ENCODE measurements at places on chromosomes 1 and 21.
A peak's percentile ranks its signal among the peaks of the same experiment; 100 is the strongest.

DNA sequence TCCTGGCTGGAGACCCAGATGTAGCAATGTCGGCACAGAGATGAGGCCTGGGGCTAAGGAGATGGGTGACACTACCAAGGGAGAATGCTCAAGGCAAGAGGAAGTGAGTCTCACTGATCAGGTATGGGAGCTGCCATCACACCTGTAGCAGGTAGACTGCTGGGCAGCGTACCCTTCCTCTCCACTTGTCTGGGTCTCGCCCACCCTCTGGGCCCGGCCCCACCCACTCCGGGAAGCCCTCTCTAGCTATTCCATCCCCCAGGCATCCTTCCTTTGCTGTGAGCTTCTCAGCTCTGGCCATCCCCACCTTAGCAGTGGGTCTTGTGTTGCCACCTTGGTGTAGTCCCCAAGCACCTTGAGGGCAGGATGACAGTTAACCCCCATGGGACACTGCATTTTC lies 87.7 kb upstream of the EDN2 start:
- DNase-seq: no peak

DNA sequence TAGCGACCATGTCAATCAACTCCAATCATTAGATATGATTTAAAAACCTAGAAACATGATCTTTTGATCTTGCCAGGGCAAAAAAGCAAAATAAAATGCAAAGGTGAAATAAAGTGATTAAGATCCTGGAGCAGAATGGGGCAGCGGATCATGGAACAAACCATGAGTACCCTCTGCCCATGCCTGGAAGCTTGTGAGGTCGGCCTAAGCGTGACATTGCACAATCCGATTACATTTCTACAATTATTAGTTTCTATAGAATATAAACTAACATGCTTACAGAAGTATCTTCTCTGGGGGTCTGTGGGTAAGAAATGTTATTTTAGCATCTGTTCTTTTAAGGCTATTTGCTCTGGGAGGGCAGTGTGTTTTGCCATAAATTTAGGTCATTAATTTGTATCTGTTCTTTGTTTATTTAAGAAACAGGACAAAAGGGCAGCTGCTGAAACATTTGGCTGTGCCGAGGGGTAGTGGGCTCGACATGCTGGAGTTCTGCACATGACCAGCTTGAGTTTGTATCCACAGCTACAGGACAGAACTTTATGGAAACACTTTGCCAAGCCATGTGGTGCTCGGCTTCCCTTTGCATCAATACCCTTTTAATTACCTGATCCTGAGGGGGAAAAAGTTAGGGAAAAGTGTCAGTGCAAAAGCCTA lies 55.9 kb downstream of the ZBTB18 start:
- no peak for DNase-seq

DNA sequence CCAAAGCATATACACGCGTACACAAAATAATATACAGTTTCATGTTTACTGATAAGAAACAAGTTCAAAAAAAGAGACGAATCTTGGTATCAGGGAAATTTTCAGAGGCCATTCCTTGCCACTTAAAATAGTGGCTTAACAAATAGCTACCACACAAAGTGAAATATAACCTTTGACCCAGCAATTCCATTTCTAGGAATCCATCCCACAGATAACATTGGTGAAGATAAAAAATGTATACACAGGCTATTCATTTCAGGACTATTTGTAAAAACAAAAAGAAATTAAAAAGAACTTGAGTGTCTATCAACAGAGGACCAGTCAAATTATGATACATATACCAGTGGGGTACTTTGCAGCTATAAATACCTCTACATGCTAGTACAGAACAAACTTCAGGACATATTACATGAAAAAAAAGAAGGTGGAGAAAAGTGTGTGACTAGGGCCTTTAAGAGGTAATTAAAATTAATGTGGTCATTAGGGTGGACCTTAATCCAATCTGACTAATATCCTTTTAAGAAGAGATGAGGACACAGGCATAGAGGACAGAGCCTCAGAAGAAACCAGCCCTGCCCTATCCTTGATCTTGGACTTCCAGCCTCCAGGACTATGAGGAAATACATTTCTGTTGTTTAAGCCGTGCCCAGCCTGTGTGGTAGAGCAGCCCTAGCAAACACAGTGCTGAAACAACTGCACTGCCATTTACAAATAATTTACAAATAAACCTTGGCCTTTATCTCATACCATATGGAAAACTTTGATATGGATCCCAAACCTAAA lies 7.8 kb downstream of the UBE2G2 start:
- no peak for DNase-seq

DNA sequence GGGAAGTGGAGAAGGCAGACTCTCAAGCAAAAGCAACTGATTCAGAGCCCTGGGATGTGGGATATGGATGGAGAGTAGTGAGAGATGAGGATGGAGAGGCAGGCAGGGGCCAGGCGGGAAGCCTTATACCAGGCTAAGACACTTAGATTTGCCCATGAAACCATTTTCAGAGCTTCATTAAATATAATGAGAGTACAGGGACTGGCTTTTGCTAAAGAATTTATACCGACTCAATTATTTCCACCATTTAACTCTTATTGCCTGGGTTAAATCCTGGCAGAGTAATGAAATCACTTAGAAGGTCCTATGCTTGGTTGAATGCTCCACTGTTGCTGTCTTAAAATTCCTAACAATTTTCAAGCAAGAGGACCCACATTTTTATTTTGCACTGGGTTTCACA lies 311.7 kb downstream of the KCNH1 start:
- DNase-seq: no peak

DNA sequence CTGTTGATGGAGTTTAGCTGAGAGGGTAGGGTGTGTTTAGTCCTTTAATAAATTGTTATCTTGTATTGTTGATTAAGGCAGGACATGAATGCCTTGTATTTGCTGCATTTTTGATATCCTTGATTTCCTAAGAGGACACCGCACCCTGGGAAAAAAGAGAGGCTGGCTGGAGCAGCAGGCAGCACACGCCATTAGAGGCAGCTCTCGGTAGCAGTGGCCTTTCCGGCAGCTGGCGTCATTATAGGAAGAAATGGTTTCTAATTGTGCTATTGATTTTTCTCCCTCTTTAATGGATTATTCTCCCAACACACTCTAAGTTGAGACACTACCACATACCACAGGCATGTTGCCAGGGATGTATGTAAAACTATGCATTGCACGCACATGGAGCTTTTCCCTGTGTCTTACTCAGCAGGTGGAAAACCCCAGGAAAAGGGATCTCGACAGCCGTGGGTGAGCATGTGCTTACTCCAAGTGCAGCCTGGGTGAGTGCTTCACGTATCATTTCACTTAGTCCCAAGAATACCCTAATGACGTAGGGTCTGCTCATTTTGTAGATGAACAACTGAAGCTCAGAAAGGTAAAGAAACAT lies 440.4 kb upstream of the RUNX1 start:
- DNase-seq: no peak

DNA sequence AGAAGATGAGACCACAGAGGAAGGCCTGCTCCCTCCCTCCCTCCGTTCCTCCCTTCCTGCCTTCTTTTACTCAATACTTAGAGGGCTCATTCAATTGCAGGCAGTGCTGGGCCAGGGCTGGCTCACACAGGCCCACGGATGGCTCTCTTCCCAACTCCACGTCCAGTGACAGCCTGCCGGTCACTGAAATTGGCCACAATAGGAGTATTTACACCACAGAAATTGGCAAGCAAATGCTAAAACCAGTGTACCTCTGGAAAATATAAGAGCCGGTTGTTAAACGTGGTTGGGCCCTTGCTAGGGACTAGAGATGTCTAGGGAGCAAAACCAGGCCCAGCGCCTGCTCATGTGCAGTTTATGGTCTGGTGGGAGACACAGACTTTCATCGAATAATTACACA lies 72.4 kb upstream of the TMEM51 start:
- DNase-seq: no peak

GRCh38 chr1:201715351-201715750 lies 113.6 kb upstream of the IPO9 start:
- no peak for DNase-seq

- no peak for DNase-seq
Observed at GRCh38 chr1:93593854-93594602, 87.6 kb downstream of the BCAR3 start.

DNA sequence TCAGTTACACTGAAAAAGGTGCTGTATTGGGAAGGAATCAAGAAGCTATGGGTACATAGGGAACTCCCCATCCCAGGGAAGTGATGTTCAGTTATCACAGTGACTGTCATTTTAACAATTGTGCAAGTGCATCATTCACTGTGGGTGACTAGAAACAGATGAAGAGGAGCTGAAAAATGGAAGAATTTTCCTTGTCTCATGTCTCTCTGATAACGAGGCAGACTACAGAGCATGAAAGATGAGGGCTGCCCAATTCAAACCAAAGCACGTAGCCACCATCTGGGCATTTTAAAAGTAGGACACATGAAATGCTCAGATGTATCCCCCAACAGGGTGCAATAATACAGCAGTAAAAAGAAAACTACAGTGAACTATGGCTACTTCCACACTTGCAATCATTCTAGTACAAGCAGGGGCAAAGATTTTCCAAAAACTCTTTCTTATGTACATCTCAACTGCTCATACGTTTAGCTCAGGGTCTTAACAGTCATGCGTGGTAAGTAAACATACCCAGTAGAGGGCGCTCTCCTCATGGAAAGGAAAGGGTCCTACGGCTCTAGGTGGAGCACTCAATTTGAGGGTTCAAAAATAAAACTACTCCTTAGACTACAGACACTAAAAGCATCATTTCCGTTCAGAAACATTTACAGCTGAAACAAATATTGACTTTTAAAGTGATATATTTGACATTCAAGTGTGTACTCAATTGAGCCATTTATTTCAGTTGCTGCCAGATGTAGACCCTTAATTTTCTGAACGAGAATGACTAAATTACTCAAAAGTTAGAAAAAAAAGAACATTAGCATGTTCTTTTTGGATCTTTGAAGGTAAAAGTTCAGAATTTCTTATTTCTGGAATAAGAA lies 143.2 kb downstream of the KCTD3 start:
- DNase-seq: peak; percentile 52

DNA sequence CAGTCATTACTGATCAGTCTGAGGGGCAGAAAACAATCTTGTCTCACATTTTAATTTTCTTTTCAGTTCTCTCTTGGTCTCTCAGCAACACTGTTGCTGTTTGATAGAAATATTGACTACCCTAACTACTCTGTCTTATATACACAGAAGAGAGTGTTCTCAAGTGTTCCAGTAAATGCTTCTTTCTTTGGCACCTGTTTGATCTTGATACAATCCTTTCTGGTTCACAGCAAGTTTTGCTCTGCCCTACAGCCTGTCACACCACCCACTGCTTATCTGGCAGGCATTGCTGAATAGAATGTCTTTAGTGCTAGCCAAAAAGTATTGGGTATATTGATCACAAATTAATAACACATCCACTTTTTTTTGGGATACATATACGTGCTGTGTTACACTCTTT lies 75.7 kb upstream of the WLS start:
- DNase-seq: no peak

GRCh38 chr1:157091186-157091585 lies 8.4 kb downstream of the ETV3L start:
- no peak for DNase-seq

DNA sequence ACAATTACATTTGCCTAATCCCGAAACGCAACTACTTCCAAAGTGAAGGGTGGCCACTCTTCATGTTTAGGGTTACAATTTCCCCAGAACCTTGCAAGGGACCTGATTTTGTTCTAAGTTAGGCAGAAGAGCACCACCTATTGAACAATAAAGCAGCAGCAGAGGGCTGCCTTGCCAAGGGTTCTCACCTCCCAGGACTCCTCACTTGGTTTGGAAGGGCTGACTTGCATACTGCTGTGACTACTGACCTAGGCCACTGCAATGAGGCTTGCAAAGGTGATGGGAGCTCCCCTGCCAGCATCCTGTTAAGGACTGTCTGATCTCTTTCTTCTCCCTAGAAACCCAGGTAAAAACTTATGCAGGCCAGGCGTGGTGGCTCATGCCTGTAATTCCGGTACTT lies 14.2 kb downstream of the MTOR start:
- DNase-seq: no peak

DNA sequence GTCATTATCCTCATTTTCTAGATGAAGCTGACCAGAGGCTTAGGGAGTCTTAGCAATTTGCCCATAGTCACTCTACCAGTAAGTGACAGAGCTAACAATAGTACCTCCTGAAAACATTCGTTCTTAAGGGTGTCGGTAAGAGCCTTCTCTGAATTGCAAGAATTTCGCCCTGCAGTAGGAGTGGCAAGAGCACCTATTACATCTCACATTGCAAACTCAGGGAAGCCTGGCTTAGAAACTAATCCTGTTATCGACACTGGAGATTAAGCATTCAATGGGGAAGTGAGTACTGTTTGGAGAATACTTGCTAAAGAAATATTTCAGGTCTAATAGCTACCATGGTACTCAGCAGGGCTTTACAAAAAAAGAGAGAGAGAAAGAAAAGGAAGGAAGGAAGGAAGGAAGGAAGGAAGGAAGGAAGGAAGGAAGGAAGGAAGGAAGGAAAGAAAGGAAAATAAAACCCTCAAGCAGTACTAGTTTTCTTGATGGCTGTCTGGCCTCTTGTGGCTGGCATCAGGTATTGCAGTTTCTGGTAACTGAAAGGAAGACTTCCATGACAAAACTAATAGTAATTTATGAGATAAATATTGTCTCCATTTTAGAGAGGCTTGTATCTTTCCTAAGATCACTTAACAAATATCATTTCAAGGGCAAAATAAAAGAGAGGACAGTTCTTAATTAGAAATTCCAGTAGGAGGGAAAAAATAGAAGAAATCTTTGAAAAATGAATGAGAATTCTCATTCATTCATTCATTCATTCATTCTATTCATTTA lies 10.4 kb downstream of the C1orf226 start:
- DNase-seq: peak; percentile 30

DNA sequence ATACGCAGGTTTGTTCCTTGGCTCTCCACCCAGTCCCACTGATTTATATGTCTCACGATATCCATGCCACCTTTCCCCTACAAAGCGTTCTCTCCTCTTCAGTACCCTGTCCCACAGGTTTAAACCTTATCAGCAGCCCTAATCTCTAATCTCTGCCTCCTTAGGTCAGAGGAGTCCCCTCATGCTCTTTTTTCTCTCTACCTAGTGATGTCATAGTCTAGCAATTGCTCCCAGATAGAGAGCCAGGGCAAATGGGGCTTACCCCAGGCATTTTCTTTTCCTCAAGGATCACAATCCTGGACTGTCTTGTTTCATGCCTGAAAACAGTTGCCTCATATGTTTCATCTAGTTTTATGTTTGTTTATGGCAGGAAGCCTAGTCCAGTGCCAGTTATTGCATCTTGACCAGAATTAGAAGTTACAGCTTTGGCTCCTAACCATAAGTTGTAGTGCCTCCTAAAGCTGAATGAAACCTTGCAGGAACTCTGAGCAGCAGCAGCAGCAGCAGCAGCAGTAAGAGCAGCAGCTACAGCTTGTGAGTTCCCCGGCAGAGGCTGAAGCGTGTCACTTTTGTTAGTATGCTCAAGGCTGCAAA lies 26.7 kb upstream of the TP53BP2 start:
- DNase-seq: no peak

DNA sequence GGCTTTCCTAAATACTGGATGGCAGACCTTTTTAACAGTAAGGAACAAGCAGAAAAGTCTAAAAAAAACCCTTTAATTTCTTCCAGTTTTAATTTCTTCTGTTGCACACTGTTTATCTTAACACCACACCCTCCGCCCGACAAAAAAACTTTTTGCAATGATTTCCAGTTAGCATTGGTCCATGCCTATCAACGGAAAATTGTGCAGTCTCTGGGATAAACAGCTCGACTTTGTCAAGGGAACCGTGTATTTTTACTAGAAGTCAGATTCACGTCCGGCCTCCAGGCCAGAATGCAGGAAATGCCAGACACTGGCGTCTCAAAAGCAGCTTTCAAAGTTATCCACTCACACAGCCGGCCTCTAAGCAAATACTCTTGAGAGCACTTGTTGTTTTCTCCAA lies 378 bp upstream of the NUP210L start:
- no peak for DNase-seq

- no peak for DNase-seq
Observed at GRCh38 chr1:64514197-64514765, 44.4 kb downstream of the CACHD1 start.

GRCh38 chr1:157008502-157008901 lies 37.0 kb downstream of the ARHGEF11 start:
- no peak for DNase-seq
